ENCODE measurements at places on chromosomes 7 and 10.

- no peak for DNase-seq
Measured at GRCh38 chr10:121131426-121132265, 280.5 kb downstream of the WDR11 start.

- DNase-seq, result no peak
Measured at GRCh38 chr7:1542841-1543747, 12.6 kb downstream of the MAFK start.

DNA sequence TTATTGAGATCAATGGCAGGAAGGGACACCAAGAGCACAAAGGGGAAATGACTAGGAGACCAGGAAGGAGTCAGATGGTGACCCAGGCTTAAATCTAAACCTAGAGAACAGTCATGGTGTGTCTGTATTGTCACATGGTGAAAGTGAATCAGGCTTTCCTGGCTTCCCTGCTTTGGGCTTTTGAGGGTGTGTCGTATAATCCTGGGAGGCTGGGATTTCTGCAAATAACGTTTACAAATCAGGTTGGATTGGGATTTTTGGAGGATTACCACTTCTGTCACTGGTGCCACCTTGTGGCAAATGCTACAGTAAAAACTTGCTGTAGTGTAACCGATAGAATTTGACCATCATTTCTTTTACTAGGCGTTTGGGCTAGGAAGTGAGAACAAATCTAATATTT, 502.6 kb downstream of the NRG3 start:
- no peak for DNase-seq

DNA sequence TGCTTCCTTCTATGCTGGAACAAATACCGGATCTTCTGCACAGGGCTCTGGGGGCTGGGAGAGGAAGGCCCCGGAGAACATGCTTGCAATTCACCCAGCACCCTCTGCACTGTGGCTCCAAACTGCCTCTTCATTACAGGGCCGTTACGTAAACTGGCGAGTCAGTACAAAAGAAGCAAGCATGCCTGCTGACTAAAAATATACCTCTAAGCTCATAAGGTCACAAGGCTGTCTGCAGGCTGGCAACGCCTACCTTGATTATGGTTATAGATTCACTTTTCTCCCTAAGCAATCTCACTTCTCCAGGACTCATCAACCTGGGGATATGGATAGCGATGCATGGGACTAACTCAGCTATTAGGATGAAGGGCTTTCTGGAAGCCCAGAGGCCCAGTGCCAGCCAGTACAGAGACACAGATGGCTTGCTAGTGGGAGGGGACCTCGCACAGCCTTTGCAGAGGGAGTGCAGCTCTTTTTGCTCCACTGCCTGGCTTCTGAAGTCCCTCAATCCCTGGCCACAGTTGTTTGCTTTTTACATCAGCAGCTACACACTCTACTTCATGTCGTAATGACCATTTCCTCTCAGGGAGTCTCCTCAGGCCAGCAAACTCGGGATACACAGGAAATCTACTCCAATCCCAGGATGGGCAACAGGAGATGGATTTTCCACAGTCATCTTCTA, 96.1 kb downstream of the SH3PXD2A start:
- DNase-seq, result no peak

- DNase-seq, result no peak
Measured at GRCh38 chr7:30173058-30173897, 38.5 kb downstream of the MTURN start.

GRCh38 chr10:24771943-24772694, 48.4 kb upstream of the ARHGAP21 start:
- no peak for DNase-seq

DNA sequence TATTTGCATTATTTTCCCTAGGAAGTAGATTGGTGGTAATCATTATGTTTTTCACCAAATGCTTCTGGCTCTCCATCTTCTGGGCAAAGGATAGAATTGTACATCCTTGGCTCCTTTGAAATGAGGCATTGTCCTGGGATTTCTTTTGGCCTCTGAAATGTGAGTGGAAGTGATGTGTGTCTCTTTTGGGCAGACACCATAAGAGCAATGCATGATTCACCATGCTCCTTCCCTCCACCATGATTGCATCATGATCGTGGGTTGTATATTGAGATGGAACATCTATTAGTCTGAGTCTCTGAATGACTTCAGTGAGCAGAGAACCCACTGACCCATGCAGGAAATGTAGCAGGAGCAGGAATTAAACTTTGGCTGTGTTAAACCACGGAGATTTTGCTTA, 49.2 kb downstream of the ADRA2A start:
- DNase-seq, result no peak

DNA sequence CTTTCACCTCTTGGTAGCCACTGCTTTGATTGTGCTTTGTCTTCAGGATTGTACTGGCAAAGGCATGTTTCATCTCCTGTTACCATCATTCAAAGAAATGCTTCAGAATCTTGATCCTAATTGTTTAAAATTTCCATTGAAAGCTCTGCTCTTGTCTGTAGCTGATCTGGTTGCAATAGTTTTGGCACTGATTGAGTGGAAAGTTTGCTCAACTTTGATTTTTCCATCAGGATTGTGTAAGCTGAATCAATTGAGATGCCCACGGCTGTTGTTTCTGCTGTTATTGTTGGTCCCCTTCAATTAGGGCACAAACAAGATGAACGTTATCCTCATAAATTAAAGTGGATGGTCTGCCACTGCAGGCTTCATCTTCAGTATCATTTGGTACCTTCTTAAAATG, 14.6 kb upstream of the NUB1 start:
- DNase-seq, result no peak

DNA sequence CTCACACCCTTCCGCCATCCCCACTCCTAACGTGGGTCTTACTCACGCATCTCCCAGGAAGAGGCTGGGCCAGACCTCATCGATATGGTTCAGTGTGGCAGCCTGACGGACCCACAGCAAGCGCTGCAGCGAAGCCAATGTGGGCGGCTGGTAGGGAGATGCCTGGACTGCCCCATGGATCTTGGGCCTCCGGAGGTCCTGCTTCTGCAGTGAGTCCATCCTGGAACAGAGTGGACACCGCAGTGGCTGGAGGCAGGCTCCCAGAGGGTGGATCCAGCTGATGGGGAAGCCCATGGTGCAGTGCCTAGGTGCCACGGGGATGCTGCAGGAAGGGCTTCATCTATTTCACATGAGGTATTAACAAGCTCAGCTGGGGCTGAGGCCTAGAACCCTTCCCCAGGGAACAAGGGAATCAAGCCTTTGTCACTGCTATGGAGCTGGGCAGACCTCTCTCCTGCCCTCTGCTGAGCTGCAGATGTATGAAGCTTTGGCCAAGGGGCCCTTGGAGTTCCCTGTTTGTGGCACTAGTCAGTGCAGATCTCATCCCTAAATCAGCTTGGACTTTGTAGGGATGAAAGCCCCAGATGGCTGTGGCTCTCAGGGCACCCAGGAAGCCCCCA, 13.7 kb upstream of the SAMD8 start:
- DNase-seq, result no peak

GRCh38 chr10:28495084-28495483, 37.8 kb upstream of the WAC start:
- DNase-seq, result no peak

DNA sequence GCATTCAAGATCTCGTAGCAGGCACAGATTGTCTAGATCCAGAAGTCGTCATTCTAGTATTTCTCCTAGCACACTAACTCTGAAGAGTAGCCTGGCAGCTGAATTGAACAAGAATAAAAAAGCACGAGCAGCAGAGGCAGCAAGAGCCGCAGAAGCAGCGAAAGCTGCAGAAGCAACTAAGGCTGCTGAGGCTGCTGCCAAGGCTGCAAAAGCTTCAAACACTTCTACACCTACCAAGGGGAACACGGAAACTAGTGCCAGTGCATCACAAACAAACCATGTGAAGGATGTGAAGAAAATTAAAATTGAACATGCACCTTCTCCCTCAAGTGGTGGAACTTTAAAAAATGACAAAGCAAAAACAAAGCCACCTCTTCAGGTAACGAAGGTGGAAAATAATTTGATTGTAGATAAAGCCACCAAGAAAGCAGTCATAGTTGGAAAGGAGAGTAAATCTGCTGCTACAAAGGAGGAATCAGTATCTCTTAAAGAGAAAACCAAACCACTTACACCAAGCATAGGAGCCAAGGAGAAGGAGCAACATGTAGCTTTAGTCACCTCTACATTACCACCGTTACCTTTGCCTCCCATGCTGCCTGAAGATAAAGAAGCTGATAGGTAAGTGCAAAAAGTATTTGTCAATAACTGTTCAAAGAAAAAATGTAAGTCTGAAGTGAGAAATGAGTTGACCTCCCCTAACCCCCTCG, 37.7 kb downstream of the CDK13 start:
- no peak for DNase-seq

DNA sequence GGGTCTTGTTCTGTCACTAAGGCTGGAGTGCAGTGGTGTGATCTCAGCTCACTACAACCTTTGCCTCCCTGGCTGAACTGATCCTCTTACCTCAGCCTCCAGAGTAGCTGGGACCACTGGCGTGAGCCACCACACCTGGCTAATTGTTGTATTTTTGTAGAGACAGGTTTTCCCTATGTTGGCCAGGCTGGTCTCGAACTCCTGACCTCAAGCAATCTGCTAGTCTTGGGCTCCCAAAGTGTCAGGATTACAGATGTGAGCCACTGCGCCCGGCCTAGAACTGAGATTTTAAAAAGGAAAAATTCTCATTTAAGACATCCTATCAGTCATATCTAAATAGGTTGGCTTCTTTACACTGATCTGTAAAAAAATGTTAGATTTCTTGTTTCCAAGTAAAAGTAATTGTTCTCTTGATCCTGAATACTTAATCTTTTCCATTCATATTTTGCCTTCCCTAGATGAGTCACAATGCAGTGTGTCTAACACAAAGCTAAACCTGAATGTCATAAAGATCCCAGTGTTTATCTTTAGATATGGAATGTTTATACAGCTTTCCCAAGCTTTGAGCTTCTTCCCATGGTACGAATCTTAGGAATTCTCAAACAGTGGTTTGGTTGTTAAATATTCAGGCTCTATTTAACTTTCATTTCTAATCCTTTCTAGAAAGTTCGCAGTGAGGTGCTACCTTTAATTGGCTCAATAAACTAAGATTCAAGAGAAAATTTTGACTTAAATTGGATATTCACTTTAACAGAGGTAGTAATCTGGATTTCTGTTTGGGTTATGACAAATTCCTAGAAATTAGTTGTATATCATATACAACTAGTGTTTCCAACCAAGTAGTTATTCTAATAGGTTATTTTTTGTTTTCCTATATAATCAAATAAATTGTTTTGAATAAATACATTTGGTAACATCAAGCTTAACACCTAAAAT, 12.1 kb upstream of the LAMB1 start:
- DNase-seq, result no peak

- DNase-seq, result no peak
Measured at GRCh38 chr7:116740231-116740630, 68.2 kb downstream of the MET start.

- DNase-seq, result no peak
Measured at GRCh38 chr7:10815546-10815945, 158.1 kb upstream of the PHF14 start.

GRCh38 chr7:47147213-47147631, 434.7 kb downstream of the TNS3 start:
- no peak for DNase-seq

GRCh38 chr10:59687657-59688056, 22.0 kb downstream of the SLC16A9 start:
- DNase-seq, result no peak

GRCh38 chr7:120218712-120219111, 54.3 kb upstream of the KCND2 start:
- DNase-seq, result no peak

DNA sequence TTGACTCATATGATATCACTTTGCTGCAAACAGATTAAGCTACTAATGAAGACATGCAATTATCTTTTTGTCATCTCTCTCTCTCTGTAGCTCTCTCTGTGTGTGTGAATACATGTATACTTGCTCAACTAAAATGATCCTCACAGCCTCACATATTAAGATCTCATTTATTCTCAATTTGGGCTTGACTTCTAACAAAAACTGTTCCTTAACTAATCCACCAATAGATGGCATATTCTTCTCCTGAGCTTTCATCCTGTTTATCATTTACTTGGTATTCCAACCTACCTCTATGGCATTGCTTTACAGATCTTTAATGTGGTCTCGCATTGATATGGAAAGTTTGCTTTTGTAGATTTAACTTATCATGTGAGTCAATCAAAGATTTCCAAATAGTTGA, 540.4 kb downstream of the CNTNAP2 start:
- no peak for DNase-seq

DNA sequence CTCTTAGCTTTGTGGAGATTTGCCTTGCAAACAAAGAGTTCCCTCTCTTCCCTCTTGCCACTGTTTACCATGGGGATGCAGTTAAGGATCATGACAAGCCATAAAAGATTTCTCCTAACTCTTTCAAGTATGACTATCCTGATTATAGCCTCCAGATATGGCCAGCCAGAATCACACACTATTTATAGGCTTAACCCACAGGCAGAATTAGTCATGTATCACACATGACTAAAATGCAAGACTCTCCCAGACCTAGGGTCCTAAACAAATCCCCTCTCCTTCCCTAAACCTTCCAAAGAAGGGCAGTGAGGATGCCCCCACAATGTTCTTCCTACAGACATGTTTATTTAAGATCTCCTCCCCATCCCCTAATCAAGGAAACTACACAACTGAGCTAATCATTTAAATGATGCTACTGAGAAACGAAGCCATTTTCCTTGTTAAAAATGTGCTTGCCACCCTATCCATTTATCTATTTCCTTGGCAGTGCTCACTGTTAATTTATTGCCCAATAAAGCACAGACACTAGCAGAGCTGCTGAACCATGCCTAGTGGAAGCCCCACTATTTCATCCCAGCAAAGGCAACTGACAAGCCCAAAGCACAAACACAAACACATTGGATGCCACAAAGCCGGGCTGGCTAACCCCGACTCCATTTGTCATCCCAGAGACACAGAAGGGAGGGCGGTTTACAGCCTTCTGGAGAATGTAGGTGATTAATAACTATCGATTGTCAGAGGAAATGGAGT, 363.4 kb downstream of the KCNMA1 start:
- DNase-seq, result no peak

GRCh38 chr7:117837841-117838240, 35.4 kb downstream of the CTTNBP2 start:
- no peak for DNase-seq

GRCh38 chr7:19304086-19304485, 158.9 kb upstream of the FERD3L start:
- DNase-seq, result no peak

DNA sequence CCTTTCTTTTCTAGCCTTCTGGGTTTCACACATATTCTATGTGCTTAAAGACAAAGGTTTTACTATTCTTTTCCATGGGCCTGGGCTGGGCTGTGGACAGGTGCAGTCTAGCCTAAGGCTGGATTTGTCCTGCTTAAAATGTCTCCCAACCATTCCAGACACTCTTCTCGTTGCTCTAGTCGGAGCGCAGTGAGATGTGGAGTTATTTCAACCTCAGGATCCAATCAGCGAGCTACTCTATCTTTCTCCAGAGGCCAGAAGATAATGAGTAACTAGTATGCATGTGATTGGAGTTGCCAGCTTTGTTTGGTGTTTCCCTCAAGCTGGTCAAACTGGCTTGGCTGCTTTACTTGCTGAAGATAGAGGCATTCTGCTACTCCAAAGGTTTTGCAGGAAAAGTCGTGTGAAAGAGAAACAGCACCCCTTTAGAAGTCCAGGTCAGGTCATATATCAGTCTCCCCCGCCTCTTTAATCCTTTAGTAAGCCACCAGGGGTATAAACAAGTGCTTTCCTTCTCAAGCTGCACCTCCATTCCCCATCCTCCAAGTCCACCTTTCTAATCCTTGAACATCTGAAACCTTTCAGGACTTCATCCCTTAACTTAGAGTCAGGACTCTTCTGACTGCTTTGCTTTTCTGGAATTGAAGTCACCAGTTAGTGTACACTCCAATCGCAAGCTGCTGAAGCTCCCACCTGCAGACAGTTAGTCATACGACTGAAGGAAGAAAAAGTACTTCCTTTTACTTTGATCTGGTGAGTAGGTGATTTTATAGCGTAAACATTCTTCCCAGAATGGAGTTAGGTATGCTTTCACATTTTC, 78.8 kb downstream of the DNMBP start:
- no peak for DNase-seq

Data from CMK (cell line).